Amygdala (tissue), 56 donors: ENCODE measurements at places on chromosomes 4 and X.

GRCh38 chr4:3945511-3946290 is 179.5 kb downstream of the ADRA2C start:
- no peak for DNase-seq

GRCh38 chrX:29090811-29091210 is 503.6 kb downstream of the IL1RAPL1 start:
- DNase-seq = no peak

DNA sequence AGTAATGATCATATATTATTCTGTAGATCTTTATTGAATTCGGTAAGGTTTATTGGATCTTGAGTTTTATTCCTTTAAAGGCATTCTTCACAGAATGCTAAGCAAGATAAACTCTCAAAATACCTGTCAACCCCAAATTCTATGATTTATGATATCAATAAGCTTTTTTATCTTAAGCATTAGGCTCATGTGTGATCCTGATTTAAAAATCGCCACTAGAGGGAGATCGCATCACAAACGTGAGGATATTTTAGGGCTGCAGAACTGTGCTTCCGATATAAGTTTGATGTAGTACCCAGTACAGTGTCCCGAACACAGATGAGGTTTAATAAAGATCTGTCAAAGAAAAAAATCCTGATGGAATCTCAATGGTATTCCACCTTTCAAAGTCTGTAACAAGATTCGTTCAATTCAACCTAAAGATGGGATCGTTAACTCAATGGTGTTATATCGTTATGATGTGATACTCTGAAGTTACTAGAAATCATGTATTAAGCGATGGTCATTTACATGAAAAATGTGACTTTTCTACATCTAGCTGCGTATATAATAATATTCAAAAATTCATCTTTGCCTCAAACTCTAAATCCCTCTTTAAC is 169.0 kb downstream of the CORIN start:
- no peak for DNase-seq

DNA sequence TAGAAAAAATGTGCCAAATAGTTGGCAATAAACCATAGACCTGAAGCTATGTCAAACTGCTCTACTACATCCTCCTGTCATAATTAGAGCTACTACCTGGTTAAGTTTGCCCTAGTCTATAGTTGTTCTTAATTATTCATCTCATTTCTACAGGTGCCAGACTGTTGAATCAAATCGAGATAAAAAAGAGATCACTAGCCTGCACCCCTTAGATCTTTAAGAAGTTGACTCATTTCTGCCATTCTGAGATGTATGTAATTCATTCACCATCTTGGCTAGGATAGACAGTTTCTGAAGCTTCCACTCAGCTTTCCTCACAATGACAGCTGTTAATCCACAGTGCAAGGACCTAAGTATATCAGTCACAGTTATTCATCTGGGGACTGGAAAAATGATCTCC is 452.1 kb upstream of the BOD1L1 start:
- no peak for DNase-seq

GRCh38 chr4:23207059-23207458 is 514.3 kb downstream of the GBA3 start:
- no peak for DNase-seq

- DNase-seq = no peak
These were observed 46.5 kb upstream of the RAB9B start for GRCh38 chrX:103878466-103879122.

DNA sequence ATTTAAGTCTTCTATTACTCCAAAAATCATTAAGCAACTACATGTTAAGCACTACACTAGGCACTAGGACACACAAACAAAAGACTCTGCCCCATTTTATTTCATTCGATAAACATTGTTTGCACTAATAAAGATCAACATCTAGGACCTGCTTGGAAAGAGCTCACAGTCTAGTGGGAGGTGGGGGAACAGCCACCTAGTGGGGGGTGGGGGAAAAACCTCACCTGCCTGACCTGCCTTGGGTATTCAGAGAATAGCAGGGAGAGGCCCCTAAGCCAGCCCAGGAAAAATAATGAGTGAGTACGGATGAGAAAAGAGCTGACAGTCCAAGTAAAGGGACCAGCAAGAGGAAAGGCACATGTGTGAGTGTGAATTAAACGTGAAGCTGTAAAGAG is 52.2 kb downstream of the PRDM5 start:
- DNase-seq = no peak

GRCh38 chr4:107066621-107067020 is 30.5 kb upstream of the DKK2 start:
- no peak for DNase-seq

GRCh38 chr4:169271692-169272007 is 894 bp upstream of the SH3RF1 start:
- no peak for DNase-seq

DNA sequence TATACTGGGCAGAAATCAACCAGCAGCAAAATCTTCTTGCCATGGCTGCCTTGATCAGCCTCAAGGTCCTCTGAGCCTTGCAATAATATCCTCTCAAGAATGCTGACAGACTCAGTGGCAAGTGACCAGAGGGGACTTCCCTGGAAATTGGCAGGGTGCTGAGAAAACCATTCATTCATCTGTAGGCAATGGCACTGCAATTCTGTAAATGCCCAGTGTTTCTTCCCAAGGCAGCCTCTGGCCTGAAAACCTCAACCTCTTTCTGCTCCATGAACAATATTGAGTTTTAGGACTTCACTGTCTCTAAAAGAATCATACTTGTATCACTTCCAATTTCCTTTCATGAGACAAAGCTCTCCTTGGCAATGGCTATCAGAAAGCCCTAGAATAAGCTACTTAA is 754.3 kb upstream of the TENM3 start:
- no peak for DNase-seq

DNA sequence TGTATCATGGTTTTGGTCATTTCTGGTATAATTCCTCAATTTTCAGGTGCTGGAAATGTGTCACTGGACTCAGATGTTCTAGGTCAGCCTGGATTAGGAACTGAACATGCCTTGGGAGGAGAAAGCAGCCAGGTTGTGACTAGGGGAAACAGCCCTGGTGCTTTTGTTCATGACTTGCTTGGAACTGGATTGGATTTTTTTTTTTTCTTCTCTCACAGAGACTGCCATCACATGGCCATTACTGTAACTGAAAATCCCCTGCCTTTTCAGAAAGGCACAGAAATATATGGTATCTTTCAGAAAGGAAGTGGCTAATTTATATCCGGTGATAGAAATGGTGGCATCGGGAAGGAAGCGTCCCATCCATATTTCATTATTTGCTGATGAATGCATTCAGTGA is 34.6 kb downstream of the SEPTIN11 start:
- no peak for DNase-seq

GRCh38 chrX:154379569-154379951 is 465 bp downstream of the EMD start:
- DNase-seq = no peak

- DNase-seq = no peak
These were observed 3.6 kb upstream of the LEF1 start for GRCh38 chr4:108172231-108172752.

DNA sequence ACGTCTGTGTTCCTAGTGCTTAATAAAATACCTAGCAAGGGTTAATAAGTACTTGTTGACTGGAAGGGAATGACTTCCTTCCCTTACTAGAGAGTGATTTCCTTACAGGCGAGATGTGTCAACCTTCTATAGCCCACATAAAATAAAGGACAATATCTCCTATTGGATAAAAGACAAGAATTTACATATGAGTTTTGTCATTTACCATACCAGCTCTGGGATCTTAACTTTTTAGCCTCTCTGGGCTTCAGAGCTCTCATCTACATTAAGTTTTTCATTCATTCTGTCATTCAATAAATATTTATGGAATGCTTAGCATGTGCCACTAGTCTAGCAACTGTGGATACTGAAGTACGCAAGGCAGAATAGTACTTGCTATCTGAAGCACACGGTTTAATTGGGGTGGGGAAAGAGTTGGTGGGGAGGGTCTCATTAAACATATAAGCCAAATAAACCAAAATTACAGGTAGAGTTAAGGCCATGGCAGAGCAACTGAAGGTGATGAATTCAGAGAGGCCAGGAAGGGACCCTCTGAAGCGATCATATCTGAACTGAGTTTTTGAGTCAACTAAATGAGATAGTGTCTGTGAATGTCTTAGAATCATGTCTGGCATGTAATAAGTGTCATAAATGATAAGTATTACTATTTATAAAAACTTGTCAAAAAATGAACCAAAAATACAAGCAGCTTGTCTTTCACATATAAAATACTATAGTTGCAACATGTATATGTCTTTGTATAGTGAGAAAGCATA is 91.6 kb upstream of the BMP2K start:
- no peak for DNase-seq

DNA sequence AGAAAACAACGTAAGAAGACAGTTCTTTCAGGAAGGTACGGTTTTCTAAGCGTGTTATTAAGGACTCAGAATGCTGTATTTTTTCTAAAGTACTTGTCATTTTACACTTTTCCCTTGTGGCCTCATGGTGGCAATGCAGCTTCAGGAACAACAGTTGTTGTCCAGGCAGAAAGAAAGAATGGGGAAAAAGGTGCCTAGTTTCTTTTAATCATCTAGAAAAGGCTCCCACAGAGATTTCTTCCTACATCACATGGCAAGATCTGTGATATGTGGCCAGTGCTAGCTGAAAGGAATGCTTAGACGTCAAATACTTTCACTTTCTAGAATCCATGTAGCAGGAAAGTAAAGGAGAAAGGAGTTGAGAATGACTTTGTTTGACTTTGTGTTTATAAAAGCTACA is 49.0 kb upstream of the TRAM1L1 start:
- no peak for DNase-seq

GRCh38 chr4:8478801-8479744 is 38.5 kb downstream of the TRMT44 start:
- DNase-seq = no peak

GRCh38 chrX:5242091-5242790 is 986.4 kb downstream of the NLGN4X start:
- no peak for DNase-seq

DNA sequence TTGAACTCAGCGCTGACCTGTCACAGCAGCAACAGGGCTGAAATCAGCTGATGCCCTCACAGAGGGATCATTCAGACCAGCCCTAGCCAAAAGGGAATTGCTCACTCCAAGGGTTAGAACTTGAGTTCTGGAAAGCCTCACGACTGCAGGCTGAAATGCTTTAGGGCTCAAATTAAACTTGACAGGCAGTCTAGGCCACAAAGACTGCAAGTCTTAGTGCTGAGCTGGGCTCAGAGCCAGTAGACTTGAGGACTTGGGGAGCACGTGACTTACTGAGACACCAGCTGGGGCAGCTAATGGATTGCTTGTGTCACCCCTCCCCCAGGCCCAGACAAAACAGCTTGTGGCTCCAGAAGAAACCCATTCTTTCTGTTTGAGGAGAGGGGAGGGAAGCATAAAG is 119.0 kb upstream of the SLC6A14 start:
- DNase-seq = peak; percentile 0

DNA sequence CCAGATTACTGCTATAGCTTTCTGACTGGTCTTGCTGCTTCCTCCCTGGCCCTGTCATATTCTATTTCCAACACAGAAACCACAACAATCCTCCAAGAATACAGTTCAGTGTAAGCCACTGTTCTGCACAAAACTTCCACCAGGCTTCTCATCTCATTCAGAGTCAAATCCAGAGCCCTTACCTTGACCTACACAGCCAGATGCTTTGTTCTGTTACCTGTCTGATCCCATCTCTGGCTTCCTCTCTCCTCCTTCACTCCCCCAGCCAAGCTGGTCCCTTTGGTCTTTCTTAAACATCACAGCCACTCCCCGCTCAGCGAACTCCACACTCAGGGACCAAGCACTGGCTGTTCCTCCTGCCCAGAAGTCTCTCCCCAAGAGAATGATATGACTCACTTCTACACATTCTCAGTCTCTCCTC is 84.8 kb upstream of the BMP2K start:
- no peak for DNase-seq

DNA sequence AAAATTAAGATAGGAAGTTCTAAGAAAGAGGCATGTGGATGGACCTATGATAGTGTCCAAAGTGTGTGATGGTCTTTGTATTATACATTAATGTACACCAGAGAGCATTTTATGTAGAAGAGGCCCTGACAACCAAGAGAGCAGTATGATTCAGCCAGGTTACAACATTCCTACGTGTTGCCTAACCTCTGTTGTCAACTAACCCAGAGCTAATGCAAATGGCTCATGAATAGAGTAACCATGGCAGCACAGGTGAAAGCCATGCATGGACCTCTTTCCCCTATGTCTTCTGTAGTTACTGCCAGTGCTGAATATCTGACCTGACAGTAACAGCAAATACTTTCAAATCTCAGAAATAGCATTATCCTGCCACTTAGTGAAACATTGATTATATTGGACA is 255.6 kb downstream of the NDST4 start:
- DNase-seq = no peak

DNA sequence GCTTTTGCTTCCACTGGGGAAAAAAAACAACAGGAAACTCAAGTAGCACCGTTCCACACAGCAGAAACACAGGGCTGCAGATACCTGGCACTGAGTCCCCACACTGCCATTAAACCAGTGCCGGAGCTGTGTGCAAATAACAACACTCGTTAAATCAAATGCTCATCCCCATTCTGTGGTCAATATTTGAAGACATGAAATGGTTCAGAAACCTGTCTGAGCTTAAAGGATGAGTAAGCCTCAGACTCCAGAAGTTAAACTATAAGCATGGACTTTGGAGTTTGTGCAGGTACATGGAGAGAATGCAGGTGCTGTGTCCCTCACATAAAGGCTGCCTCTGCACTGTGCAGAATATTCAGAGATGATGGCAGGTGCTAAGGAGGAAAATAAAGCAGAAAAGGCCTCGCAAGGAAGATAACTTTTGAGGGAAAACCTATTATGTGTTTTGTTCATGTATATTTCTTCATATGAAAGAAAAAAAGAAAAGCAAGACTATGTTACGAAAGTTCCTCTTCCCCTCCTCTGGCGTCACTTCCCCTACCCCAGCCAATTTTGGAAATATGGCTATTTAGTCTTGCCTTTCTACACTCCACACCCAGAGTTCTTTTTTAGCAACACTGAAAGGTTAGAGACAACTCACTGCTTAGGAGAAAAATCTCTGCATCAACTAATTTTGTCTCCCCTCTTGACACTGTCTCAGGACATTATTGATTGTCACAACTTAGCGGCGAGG is 4.6 kb downstream of the MPP1 start:
- DNase-seq = no peak

- DNase-seq = peak; percentile 1
These were observed 816.4 kb upstream of the FRG1 start for GRCh38 chr4:189124149-189124758.

DNA sequence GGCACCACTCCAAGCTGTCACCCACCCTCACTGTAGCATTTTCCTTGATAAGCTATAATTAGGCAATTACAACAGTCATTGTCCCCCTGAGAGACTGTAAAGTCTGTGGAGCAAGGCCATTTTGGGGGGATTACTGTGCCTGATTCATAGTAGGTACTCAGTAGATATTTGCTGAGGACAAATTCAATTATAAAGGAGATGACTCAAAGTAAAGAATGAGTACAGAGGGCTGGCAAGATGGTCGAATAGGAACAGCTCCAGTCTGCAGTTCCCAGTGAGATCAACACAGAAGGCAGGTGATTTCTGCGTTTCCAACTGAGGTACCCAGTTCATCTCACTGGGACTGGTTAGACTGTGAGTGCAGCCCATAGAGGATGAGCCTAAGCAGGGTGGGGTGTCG is 42.0 kb downstream of the MAOB start:
- no peak for DNase-seq
